ENCODE measurements at places on chromosomes 16 and 17.

GRCh38 chr16:26195225-26195624, 503.5 kb downstream of the HS3ST4 start:
- no peak for DNase-seq

- DNase-seq = no peak
These were observed 230.7 kb downstream of the BCAS3 start for GRCh38 chr17:60908324-60908723.

DNA sequence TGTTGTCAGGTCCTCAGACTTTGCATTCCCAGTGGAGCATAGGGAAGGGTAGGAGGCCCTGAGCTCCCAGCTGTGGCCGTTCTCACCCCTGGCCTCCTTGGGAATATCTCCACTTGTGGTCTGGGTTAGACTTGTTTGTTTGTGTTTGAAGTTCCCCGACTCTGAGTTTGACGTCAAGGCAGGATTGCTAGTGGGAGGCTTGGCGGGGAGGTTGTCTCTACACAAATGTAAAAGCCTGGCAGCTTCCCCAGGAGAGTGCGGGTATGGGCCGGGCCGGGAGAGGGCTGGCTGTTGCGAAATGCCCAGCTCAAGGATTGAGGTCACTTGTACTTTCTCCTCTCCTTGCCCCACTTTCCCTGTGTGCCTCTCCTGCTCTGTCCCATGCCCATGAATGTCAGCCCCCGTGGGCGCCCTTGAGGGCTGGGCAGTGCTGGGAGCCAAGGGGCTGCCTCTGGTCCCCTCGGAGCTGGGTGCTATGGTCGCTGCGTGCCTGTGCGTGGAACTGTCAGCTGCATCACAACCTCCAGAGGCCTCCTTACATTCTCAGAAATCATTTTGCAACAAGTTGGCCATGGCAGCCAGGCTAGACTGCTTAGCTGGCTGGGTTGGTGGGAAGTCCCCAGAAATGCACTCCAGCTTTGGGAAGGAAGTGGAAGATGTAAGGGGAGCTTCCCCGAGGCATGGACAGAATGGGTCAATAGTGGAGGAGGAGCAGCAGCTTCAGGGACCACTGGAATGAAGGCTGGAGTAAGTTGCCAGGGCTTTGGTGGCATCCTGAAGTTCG, 84.3 kb downstream of the KSR1 start:
- no peak for DNase-seq

- DNase-seq = peak; percentile 62
These were observed 85.7 kb downstream of the NOG start for GRCh38 chr17:56679115-56679776.

GRCh38 chr16:84979516-84979915, 31.8 kb downstream of the ZDHHC7 start:
- no peak for DNase-seq

DNA sequence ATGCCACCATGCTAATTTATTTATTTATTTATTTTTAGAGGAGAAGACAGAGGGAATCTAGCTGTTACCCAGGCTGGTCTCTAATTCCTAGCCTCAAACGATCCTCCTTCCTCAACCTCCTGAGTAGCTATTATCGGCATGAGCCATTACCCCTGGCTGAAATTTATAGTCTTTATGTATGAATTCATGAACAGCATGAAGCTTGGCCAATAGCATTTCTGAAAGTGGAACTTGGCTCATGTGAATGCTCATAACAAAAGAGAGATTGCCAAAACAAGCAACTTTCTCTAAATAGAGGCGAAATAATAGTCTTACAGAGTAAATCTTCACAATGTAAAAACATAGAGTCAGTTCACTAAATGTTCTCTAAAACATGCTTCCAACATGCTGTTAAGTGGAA, 30.1 kb upstream of the SMURF2 start:
- DNase-seq = no peak

DNA sequence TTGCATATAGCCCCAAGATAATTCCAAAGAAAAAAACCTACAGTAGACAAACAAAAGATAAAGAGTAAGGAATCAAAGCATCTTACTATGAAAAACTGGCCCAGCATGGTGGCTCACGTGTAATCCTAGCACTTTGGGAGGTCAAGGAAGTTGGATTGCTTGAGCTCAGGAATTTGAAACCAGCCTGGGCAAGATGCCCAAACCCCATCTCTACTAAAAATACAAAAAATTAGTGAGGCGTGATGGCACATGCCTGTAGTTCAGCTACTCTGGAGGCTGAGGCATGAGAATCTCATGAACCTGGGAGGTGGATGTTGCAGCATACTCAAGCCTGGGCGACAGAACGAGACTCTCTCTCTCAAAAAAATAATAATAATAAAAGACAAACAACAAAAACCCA, 764.7 kb upstream of the KIF2B start:
- DNase-seq = no peak

DNA sequence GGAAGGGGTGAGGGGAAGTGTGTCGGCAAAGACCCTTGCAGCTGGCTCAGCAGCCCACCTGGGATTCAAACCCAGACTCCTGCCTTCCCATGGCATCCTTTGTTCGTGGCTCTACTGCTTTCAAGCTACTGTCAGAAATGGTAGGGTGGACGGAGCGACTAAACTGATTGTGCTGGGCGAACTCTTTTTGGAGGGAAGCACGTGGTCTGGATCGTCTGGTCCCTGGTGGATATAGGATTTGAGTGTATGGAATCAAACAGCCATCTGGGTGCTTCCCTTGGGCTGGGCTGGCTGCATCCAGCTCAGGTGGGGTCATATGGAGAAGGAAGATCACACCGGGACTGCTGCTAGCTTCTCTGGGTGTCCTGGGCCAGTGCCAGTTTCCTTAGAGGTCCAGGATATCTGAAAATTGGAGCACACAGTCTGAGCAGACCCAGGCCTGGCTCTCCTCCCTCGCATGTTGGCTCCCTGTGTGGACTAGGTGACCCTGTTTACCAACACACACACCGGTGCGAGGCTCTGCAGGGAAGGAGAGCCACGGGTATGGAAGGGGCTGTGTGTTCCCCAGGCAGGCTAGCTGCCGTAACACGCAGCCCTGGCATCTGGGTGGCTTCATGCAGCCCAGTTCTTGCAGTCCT, 8.6 kb downstream of the CMIP start:
- DNase-seq = no peak

DNA sequence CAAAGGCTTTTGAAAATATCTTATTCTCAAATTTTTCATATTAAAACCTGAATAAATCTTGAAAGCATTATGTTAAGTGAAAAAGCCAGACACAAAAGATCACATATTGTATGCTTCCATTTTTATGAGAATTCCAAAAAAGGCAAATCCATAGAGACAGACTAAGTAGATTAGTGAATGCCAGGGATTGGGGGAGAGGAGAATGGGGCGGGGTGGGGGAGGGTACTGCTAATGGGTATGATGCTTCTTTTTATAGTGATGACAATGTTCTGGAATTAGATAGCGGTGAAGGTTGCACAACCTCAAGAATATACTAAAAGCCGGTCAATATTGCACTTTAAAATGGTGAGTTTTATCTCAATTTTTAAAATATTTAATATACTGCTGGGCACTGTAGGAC, 44.0 kb downstream of the XPO6 start:
- DNase-seq = no peak

DNA sequence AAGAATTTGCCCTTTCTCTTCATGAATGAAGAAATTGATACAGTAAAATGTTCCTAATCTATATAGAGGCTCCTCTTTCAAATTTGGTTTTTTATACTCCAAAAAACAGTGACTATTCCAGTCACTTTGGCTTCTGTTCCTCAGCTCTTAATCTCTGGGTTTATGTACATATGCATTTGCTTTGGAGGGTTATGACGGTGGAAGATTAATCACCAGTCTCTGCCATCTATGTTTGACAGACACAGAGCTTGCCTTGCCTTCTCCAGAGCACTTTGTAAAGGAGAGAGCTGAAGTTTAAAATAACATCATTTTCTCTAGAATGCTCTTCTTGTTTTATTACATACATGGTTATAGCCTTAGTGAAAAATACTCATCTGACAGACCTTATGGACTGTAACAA, 99.3 kb downstream of the NLK start:
- DNase-seq = no peak

DNA sequence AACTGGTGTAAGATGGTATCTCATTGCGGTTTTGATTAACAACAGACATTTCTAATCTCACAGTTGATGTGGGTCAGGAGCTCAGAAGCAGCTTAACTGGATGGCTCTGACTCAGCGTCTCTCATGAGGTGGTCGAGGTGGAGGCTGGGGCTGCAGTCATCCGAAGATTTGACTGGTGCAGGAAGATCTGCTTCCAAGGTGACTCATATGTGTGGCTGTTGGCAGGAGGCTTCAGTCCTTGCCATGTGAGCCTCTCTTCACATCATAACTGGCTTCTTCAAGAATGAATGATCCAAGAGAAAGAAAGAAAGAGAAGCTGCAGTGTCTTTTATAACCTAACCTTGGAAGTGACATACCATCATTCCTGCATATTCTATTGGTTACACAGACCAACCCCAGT, 376.1 kb downstream of the SEC14L1 start:
- DNase-seq = peak; percentile 17

GRCh38 chr16:30551781-30552180, 6.4 kb downstream of the ZNF764 start:
- DNase-seq = no peak

GRCh38 chr16:20519231-20519630, 56.9 kb downstream of the ACSM2B start:
- no peak for DNase-seq

DNA sequence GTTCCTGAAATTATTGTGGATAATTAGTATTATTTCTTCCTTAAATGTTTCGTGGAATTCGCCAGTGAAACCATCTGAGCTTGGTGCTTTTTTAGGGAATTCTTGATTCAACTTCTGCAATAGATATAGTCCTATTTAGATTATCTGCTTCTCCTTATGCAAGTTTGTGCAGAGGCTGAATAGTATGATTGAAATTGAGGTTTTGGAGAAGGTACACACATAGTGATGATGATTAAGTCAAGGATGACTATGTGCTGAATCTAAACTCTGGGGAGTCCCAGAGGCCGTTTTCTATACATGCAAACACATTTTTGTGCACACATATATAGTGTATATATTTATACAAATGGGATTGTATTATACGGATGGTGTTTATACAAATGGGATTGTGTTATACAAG, 5.2 kb upstream of the MYH4 start:
- no peak for DNase-seq

DNA sequence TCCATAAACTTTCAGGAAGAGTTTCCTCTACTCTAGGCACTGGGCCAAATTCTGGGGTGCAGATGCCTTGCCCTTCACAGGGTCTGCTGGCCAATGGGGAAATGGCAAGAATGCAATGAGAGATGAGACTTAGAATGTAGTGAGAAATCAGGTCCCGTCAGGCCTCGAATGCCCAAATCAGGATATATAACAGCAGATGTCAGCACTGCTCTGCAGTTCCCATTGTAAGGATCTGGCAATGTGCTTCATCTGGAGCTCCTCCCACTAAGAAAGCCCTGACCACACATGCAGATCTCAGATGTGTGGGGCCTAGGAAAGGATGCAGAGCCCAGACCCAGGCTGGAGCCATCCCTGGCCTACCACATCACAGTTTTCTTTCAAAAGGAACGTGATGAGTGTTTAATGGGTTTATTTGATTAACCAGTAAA, 13.9 kb upstream of the LPCAT2 start:
- DNase-seq = no peak

DNA sequence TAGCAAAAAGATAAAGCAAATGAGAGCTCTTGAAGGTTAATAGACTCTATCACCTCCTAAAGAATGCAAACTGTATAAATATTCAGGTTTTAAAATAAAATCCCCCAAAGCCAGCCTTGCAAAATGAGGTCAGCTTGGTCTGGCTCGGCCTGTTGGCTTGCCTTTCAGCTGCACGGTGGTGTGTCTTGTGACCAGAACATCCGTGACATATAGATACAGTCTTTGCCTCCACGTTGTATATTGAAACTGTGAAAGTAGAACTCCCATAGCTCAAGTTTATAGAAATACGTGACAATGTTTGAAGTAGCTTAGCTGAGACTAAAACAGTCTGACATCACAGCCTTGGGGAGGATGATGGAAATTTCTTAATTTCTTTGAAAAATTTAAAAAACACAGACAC, 236.6 kb upstream of the MYOCD start:
- no peak for DNase-seq

Measured in NCI-H446 (cell line).